ENCODE measurements at places on chromosomes 11 and 22.
A peak's percentile ranks its signal among the peaks of the same experiment; 100 is the strongest.

- DNase-seq, result no peak
These were observed 361.5 kb downstream of the TBC1D22A start for GRCh38 chr22:47123827-47124442.

DNA sequence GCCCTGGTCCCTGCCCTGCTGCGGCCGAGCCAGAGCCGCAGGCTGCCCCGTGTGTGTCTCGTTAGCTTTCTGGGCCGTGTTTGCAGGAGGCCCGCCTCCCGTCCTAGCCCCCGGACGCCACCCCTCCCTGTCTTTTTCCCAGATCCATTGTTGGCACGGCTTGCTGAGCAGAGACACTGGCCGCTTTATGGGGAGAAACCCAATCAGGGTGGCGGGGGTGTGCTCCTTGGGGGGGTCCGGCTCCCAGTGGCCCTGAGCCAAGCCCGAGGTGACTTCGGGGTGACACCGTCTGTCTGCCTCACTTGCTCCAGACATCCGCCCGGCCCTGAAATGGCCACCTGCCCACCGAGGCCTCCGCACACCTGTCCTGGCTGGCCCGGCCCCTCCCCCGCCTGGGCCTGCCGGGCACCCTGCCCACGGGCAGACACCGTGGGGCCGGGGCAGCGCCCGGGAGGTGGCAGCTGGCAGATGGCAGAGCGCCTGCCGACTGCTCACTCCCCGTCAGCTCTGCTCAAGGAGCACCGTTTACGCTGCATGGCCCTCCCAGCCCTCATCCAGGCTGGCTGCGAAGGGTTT, 43.1 kb upstream of the PPARA start:
- DNase-seq, result no peak

DNA sequence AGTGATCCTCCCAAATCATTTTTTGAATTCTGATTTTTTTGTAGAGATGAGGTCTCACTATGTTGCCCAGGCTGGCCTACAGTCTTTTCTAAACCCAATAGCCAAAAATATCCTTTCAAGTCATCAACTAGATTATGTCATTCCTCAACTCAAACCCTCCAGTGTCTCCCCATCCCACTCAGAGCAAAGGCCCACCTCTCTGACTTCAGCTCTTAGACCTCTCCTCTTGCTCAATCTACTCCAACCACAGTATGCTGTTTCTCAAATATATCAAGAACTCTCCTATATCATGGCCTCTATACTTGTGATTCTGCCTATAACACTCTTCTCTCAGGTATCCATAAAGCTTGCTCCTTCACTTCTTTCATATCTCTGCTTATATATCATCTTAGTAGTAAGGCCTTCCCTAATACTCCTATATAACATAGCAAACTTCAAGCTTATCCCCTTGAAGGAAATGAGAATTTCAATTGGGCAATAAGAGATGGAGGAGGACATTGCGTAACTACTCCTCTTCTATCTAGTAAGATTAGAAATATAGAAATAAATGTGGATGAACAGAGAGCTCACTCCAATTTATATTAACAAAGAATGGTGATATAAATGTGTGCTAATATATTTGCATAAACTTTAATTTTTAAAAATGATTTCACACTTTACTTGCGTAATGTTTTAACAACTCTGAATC, 24.5 kb downstream of the DLG2 start:
- DNase-seq, result no peak

DNA sequence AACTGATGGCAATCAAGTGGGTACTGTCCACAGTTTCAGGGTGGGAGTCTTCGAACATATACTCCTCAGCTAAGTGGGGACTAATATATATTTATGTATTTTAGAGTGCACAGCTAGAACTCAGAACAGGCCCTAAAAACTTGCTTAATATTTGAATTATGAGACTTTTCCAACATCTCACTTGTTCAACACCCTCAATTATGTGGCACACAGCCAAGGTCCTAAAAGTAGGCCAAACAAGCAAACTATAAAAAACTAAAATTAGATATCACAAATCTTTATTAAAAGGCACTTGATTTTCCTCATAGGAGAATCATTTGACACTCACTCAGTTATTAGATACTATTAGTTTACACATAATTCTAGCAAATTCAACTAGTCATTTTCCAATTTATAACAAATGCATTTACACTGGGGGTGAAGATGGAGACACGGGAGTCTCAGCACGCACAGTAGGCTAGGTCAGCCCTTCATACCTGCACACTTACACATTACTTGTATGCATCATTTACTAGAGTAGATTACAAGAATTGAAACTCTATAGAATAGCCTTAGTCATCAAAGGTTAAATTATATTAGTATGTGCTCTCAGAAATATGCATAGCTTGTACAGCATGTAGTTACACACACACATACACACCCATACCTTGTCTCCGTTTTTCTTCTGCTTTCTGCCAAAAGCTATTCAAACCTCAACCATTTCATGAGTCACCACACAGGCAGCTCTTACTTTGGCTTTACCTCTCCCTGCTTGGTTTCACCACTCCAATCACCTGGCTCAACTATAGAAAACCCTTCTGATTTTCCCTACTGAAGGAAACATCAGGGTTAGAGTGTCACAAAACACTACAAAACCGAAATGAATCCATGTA, 171.5 kb downstream of the SBF2 start:
- no peak for DNase-seq

- no peak for DNase-seq
These were observed 22.8 kb downstream of the YPEL4 start for GRCh38 chr11:57626895-57627294.

DNA sequence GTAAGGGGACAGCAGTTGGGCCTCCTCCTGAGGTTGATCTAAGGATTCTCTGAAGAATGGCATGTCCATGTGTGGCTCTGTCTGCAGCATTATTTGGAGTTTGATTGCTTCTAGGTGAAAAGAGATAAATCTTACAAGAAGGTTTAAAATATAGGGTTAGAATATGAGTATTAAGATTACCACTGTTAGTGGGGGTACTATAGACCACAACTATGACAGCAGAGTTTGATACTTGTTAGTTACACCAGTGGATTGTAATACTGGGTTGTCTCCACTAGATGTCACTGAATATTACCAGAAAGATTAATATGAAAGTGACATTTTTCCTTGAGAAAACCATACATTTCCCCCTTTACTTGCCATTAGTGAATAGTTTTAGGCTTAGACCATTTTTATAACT, 47.9 kb downstream of the ZNF280B start:
- DNase-seq, result no peak

DNA sequence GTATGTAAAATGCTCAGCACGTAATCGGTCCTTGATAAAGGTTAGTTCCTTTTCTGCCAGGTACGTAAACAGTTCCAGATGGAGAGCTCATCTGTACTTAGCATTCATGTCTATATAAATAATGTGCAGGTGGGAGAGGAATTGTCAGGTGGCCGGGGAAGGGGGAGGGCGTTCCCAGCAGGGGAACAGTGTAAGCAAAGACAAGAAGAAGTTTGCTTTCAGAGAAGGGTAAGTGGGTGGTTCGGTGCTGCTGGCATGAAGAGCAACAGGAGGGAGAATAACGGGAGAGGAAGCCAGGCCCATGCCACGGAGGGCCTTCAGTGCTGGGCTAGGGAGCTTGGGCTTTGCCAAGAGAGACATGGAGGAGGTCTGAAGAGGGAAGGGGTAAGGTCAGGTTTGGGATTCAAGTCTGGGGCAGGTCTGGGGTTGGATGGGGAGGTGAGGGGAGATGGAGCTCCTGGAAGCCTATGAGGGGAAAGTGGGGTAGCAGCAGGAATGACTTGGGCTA, 11.4 kb upstream of the WNT11 start:
- no peak for DNase-seq

- no peak for DNase-seq
These were observed 256.2 kb upstream of the LUZP2 start for GRCh38 chr11:24240496-24241175.

DNA sequence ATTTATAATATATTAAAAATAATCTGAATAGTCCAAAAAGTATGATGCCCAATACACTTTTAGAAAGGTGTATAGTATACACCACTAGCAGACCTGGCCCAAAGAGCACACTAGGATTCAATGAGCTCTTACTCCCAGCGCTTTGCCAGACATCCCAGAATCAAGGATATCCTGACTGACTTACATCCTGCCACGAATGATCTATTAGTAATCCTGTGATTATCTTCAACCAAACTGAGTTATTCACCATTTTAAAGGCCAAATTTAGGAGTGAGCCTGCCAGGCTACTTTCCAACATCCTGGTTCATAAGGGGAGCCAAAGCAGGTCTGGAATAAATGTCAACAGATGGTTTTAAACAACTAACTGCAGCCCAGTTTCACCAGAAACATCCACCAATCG, 60.8 kb upstream of the FAM181B start:
- DNase-seq, result no peak

DNA sequence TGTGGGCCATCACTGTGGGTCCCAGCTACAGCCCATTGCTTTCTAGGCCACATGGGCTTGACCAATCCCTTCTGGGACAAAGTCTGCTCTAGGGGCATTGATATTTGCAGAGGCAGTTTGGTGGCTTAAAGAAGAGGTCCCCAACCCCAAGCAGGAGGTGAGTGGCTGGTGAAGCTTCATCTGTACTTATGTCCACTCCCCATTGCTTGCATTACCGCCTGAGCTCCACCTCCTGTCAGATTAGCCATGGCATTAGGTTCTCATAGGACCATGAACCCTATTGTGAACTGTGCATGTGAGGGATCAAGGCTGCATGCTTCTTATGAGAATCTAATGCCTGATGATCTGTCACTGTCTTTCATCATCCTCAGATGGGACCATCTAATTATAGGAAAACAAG, 54.4 kb upstream of the CADM1 start:
- no peak for DNase-seq

DNA sequence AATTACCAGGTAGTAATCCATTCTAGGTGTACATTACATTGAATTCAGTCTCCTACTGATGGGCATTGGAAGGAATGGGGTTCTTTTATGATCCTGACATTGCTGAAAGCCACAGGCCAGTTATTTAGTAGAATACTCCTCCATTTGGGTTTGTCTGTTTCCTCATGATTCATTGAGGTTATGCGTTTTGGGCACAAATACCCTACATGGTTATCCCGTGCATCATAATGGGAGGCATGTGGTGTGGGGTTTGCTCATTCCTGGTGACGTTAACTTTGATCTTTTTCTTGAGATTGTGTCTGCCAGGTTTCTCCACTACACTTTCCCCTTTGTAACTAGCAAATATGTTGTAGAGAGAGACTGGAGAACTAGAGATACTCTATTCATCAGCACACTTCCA, 5.5 kb downstream of the FOLR3 start:
- DNase-seq, result peak; percentile 9

DNA sequence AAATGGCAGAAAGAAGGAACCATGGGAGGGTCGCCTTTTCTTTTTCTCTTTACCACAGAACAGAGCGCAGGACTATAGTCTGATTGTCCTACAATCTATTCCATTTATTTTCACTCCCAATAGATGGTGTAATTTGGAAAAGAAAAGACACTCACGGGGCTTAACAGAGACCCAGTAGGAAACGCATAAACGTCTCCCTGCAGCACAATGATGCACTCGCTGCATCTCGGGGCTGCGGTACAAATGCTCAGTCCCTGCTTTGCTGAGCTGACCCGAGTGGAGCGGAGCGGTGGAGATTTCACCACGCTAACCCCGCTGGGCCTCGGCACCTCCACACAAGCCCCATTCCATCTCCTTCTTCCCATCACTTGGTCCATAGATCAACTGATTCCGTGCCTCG, 1.5 kb downstream of the FEZ1 start:
- no peak for DNase-seq

- DNase-seq, result no peak
These were observed 151.3 kb downstream of the APOL5 start for GRCh38 chr22:35868938-35869337.

GRCh38 chr11:67006029-67006884, 16.7 kb upstream of the SYT12 start:
- no peak for DNase-seq

GRCh38 chr11:120908461-120909181, 115.3 kb upstream of the TBCEL start:
- DNase-seq, result no peak

- DNase-seq, result peak; percentile 62
These were observed 663.7 kb upstream of the B3GAT1 start for GRCh38 chr11:135075740-135076139.

GRCh38 chr11:15841931-15842740, 514.2 kb downstream of the SOX6 start:
- no peak for DNase-seq

DNA sequence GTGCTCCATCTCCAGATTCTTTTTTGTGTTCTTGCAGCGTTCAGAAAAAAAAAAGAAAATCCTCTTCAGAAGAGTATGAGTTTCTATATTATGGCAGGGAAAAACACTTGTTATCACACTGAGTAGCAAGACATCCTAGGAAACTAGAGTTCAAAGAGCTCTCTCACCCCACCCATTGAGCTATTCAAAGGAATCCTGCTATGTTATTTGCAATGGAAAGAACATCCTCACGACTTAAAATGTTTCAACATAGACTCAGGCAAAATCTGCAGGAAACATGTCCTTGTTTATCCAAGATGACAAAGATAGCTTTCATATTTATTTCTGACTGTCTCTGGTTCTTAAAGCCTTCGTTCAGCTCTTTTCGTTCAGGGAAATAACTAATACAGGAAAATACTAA, 331.6 kb upstream of the ANO5 start:
- no peak for DNase-seq

- no peak for DNase-seq
These were observed 31.9 kb downstream of the SCGB1A1 start for GRCh38 chr11:62450543-62451240.

- no peak for DNase-seq
These were observed 5.8 kb downstream of the TECTA start for GRCh38 chr11:121106812-121107211.

GRCh38 chr11:82315093-82315492, 418.6 kb downstream of the FAM181B start:
- DNase-seq, result no peak

GRCh38 chr11:126628790-126629621, 273.5 kb downstream of the ST3GAL4 start:
- no peak for DNase-seq

DNA sequence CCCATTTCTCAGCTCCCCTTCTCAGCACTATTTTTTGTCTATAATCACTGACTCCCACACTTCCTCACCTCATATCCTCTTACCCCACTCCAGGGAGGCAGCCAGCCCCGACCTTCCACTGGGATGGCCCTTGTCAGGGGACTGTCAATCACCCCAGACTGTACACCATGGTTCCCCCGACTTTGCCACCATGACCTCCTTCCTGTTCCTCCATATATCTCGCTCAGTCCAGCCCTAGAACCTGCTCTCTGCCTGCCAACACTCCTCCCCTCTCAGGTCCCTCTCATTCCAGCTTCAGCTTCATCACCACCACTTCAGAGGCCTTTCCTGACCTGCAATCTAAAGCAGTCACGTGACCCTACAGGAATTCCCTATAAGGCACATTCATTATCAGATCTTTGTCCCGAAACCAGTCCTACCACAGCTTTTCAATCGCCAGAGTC, 16.5 kb downstream of the PRPF19 start:
- no peak for DNase-seq

DNA sequence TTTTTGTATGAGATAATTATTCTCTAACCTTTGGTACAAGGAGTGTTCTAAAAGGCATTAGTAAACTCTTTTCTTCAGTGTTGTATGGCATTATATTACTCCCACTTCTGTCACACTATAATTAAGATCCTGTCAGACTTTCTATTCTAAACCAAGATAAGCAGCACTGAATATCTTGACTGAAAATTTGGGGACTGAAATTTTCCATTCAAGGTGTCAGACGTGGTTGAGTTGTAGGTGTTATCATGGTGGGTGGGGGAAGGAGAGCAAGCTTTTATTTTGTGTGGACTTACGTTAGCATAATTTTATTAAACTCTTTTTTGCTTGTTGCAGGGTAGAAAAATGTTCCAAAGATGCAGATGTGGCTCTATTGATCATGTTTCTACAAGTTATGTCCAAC, 22.9 kb downstream of the MUC15 start:
- no peak for DNase-seq
